Activated T-helper 1 cell treated with anti-CD3 and anti-CD28 coated beads, Interleukin-2, amount 50 U/mL, for 16 hours (primary cell): ENCODE measurements at places on chromosomes 16 and 17.

- DNase-seq, result no peak
Observed at GRCh38 chr17:72206376-72206775, 85.6 kb downstream of the SOX9 start.

- no peak for DNase-seq
Observed at GRCh38 chr17:15124746-15125145, 140.4 kb downstream of the PMP22 start.

- no peak for DNase-seq
Observed at GRCh38 chr17:67248291-67248690, 3.3 kb upstream of the HELZ start.

GRCh38 chr17:76003915-76004314 lies 3.3 kb downstream of the CDK3 start:
- DNase-seq, result no peak

DNA sequence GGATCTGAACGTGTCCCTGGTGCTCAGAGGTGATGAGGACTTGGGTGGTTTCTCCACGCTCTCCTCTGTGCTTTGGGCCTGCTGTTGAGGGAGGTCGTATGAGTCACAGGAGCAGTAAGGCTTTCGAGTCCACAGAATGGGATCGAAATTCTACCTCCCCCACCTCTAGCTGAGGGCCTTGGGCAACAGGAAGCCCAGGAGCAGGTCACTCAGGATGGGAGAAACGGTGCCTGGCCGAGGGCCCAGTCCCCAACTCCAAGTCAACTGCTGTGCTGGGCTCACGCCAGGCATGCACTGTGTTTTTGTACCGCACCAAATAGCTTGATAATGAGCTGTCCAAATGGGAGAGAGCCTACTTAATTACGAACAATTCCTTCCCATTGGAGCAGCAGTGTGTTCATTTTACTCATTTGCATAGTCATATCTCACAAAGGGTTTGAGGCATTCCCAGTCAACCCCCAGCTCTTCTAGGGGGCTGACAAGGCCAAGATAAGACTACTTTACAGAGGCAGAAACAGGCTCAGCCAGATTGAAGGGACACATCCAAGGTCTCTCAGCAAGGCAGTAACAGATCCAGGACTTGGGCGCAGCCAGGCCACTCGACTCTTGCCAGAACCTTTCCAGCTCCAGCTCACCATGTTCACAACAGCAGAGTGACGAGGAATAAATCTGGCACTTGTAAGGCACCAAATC lies 53.6 kb downstream of the WNT3 start:
- no peak for DNase-seq

DNA sequence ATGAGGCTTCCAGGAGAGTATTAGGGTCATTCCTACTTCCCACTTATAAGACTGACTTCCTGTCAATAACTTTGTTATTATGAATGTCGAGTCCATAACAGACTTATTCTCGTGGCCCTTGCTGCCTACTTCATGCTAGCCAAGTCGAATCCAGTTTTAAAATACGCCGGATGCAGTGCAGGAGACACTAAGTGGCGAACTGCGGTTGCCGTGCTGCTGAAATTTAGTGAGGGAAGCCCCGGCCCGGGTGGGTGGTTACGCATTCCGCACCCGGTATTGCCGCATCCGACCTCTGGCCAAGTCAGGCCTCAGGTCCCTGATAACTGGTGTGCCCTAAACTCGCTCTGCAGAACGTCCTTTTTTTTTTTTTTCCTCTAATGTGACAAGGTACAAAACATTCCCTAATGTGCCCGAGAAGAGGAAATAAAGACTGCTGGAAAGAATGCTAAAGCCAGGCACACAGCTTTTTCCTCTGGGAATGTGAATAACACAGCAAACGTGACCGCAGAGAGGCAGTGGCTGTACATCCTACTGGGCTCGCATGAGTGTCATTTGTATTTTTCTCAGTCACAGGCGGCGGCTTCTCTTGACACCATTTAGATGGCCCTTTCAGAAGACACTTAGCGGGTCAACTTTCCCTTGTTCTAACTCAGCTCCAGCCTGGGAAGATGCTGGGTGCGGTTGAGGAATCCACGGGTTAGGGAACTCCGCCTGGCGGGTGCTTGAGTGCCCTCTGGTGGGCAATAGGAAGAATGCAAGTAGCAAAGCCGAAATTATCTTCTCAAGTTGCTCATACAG lies 7.1 kb upstream of the AKTIP start:
- no peak for DNase-seq

DNA sequence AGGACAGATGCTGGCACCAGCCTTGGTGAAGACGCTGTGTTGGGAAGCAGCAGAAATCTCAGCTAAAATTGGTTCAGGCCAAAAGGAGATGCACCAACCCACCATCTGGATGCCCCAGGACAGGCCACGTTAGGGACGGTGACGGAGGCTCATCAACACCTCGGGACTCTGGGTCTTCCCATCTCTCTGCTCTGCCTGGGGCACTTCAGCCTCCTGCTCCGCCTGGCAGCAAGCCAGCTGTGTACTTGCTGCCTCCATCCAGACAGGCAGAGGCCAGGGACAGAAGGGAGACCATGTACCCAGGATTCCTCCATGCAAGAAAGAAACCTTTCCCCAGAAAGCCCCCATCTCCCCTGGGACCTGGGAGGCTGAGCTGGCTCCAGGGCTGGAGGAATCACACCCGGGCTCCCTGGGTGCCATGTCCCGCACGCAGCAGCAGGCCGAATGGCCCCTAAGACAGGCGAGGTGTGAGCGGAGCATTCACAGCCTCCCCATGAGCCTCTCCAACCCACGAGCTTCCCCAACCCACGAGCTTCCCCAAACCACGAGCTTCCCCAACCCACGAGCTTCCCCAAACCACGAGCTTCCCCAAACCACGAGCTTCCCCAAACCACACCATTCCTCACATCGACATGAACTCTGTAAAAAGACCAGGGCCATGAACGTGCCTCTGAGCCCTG lies 274.5 kb downstream of the C16orf95 start:
- no peak for DNase-seq

- DNase-seq, result no peak
Observed at GRCh38 chr16:49704586-49705155, 151.2 kb downstream of the ZNF423 start.

- no peak for DNase-seq
Observed at GRCh38 chr16:67697422-67698185, 21.5 kb downstream of the GFOD2 start.

- DNase-seq, result no peak
Observed at GRCh38 chr17:72644492-72644891, 448.0 kb downstream of the SLC39A11 start.

- DNase-seq, result no peak
Observed at GRCh38 chr17:48542114-48542656, 2.7 kb downstream of the HOXB2 start.

GRCh38 chr16:73315645-73316044 lies 267.7 kb upstream of the ZFHX3 start:
- DNase-seq, result no peak

DNA sequence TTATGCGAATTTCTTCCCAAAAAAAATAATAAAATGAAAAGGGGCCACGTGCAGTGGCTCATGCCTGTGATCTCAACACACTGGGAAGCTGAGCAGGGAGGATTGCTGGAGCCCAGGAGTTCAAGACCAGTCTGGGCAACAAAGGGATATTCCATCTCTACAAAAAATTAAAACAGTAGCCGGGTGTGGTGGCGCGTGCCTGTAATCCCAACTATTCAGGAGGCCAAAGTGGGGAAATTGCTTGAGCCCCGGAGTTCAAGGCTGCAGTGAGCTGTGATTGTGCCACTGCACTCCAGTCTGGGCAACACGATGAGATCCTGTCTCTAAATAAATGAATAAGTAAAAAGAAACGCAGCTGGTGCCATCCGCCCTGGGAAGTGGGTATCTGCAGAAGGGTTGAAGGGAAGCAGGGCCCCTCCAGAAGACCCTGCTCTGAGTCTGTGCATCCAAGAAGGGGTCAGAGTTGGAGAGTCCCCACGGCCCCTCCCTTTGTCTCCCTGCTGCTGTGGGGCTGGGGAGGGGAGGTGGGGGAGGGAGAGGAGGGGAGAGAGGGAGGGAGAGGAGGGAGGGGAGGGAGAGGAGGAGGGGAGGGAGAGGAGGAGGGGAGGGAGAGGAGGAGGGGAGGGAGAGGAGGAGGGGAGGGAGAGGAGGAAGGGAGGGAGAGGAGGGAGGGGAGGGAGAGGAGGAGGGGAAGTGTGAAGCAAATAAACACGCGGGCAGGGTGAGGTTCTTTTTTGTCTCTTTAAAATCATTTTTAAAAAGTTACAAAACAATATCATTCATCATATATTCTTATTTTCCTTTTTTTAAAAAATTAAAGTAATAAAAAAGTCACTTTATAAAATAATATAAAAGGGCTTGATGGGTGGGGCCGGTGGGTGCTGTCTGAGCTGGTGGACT lies 5.0 kb upstream of the MYADML2 start:
- DNase-seq, result no peak

DNA sequence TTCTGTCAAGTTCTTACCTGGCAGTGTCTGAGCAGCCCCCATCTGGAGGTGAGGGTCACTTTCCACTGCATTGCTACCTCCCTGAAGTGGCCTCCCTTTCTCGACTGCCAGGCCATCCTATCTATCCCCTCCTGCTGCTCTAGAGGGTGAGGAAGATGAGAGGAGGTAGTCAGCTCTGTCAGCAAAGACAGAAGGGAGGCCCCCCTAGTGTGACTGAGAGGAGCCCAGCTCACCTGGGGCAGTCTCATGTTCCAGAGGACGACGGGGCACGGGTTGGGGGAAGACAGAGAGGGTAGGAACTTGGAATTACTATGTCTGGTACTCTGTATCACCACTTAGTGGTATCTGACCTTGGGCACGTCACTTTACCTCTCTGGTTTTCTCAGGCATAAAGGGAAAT lies 22.0 kb downstream of the MYO19 start:
- no peak for DNase-seq

DNA sequence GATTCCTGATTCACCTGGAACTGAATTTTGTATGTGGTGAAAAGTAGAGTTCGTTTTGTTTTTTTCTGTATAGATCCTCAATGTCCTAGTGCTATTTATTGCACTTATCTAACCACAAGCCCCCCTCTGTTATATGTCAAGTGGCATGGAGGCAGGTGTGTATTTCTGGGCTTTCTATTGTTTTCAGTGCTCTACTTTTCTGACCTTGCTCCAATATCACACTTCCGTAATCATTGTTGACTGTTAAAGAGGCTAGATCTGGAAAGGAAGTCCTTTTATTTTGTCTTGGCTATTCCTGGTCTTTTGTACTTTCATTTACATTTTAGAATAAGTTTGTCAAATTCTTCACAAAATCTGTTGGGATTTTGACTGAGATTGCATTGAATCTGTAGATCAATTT lies 26.8 kb upstream of the FBXO47 start:
- no peak for DNase-seq

- no peak for DNase-seq
Observed at GRCh38 chr17:40317345-40317873, 8.4 kb downstream of the RARA start.

- no peak for DNase-seq
Observed at GRCh38 chr16:30924913-30925631, 1.7 kb downstream of the FBXL19 start.

DNA sequence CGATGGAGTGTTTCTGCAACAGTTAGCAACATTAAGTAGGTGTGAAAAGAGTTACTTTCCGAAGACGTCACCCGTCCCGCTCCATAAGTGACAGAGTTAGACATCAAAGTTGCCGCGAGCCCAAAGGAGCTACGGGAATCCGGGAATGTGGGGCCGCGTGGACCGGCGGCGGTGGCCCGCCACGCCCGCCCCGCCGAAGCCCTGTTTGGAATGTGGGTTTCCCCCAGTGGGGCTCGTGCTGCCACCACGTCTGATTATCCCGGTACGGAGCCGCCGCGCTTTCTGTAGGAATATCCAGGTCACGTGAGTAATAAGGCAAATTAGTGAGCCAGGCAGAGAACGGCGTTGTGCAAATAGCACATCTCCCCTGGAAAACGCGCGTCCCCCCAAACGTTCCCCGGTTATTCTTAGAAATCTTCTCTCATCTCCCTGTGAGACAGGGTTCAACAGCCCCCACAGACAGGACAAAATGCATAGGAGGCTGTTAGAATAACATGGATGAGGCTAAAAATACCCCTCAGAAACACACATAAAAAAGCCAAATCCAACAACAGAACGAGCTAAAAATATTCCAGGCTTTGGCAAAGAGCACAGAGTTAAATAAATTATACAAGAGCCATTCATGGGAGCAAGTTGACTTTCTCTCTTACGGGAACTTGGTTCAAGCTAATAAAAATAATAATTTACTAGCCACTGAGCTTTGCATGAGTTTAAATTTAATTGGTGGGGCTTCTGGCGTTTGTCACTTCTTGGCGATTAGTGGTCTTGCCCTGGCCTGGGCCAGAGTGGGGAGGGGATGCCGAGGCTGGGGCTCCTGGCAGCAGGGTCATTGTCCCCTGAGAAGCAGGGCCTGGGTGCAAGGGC lies 8.6 kb downstream of the BAHCC1 start:
- no peak for DNase-seq

DNA sequence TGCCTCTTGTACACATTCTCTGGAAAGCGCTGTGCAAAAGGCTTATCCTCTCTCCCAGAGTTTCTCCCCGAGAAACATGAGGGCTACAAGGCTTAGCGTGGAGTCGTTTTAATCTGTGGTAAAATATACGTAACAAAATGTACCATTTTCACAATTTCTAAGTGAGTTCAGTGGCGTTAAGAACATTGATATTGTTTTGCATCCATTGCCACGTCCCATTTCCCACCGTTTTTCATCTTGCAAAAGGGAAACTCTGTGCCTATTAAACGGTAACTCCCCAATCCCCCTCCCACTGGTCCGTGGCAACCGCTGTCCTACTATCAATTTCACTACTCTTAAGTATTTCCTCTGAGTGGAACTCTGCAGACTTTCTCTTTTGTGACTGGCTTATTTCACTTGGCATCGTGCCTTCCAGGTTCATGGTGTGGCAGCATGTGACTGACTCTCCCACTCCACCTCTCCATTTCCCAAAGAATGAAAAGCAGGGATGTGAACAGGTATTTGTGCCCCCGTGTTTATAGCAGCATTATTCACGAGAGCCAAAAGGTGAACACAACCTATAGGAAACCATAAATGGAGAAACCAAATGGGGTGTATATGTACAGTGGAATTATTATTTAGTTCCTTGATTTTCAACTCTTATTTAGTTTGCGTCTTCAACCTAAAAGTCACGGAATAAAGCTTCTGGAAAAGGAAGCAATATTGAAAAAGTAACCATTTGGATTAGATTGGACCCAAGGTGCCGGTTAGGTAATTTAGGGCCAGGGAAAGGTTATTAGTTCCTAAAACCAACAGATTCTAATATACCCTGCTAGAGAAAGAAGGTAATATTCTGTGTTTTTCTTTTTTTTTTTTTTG lies 1.1 kb upstream of the USP32 start:
- DNase-seq, result no peak
